Activated naive CD4-positive, alpha-beta T cell treated with anti-CD3 and anti-CD28 coated beads for 36 hours (primary cell): ENCODE measurements at places on chromosomes 16 and 17. TPM values are rescaled to one million over a fixed set of nuclear protein-coding genes. Genes with fewer than 3 reads are reported as not detected.

- DNase-seq = no peak
- no peaks in the 10 kb centered on the region for H3K27me3 ChIP-seq
- no peaks in the 10 kb centered on the region for H3K4me1 ChIP-seq
- no peak overlapping the region for H3K27ac ChIP-seq
- H3K4me3 ChIP-seq = no peak overlapping the region
Observed at GRCh38 chr17:71337938-71338337, 782.9 kb upstream of the SOX9 start.

GRCh38 chr17:64991726-64992125 lies 64.8 kb downstream of the GNA13 start:
- H3K4me3 ChIP-seq = no peak overlapping the region
- no peaks in the 10 kb centered on the region for H3K36me3 ChIP-seq
- DNase-seq = no peak
- no peak overlapping the region for H3K27ac ChIP-seq

GRCh38 chr16:24070851-24071250 lies 185.3 kb upstream of the CACNG3 start:
- peaks cover 8% of the 10 kb centered on the region for H3K4me1 ChIP-seq
- H3K4me3 ChIP-seq = no peak overlapping the region
- H3K27me3 ChIP-seq = no peaks in the 10 kb centered on the region
- H3K36me3 ChIP-seq = peaks cover 1% of the 10 kb centered on the region

DNA sequence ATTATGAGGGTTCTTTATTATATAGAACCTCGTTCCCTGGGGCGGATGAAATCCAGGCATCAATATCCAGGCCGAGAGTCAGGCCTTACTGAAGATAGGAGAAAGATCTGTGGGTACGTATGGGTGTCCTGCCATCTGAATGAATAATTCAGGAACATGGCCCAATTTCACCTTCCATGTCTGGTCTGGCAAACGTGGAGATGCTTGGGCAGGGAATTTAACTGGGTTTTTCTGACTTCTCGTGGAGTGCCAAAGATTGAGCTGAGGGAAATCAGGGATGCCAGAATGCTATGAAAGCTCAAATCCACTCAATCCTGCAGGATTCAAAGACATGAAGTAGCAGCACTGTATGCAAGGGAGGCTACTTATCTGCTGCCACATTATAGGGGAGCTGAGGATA lies 302.8 kb downstream of the SLC39A11 start:
- no peaks in the 10 kb centered on the region for H3K4me1 ChIP-seq
- H3K36me3 ChIP-seq = peaks cover 36% of the 10 kb centered on the region
- H3K4me3 ChIP-seq = no peak overlapping the region
- no peak for DNase-seq
- no peak overlapping the region for H3K27ac ChIP-seq

CD79B gene
- total RNA-seq = 24.3 TPM

MFSD6L gene
- not detected for total RNA-seq
